Stimulated activated naive CD4-positive, alpha-beta T cell treated with Interleukin-2 at 50 U/mL for 16 hours (primary cell): ENCODE measurements at places on chromosomes 5 and 9.
A peak's percentile ranks its signal among the peaks of the same experiment; 100 is the strongest.

DNA sequence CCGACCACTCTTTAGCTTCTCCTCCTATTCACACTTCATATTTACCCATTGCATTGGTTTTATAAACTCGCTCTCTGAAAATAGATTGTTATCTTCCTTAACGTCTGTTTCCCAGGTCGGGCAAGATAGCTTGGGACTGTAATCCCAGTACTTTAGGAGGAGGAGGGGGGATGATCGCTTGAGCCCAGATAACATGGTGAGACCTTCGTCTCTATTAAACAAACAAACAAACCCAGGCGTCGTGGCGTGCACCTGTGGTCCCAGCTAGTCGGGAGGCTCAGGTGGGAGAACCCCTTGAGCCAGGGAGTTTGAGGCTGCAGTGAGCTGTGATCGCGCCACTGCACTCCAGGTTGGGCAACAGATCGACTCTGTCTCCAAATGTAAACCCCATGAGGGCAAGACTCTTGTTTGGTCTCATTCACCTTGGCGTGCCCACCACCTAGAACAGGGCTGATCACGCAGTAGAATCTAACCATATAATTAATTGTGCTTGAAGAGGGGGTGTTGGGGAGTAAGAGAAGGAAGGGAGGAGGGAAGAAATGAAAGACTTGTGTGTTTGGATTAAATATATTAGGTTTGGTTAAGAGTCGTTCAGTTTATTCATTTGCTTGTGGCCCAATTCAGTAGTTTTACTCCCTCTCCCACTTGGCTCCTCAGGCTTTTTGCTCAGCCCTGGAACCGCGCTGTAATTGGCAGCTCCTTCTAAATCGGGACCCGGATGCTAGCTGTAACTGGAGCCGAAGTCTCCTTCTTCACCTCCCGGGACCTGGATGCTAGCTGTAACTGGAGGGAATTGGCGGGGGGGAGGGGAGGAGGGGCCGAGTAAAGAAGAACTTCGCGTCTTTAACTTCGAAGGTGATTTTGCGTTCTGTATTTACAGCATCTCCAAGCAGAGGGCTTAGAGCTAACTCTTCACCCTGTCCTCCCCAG is 24.9 kb downstream of the CDKN2A start:
- DNase-seq, result no peak

DNA sequence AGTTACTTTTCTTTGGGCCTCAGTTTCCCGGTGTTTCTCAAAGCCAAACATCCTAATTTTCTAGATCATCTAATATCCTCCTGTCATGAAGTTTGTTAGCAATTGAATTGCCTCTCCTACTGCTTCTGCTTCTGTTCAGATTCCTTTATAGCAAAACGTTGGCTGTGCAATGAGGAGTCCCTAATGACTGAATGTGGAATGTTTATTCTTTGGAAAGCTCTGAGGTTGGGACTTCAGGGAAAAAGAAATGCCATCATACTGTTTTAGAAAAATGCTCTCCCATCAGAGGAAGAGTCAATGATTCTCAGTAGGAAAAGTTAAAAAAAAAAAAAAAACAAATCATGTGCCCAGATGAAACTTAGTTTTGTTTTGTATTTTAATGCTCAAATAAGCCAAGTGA is 268.7 kb upstream of the PAPPA start:
- DNase-seq, result no peak

DNA sequence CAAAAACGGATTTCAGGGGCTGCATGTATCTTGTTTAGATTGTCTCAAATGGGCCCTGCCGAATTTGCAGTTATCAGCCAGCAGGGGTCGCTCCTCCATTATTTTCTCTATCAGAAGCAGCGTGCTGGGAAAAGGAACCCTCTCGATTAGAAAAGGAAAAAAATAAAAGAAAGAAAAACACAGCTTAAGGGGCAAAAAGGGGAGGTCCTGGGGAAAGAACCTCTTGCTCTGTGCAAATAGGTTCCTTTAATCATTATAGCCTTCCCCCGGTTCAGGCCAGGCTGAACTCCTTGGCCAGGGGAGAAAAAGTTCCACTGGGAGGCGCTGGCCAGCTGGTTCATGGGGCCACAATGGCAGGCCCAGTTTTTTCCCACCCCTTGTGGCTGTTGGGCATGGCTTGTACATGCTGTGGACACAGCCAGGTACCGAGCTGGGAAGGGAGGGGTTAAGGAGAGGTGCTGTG is 25.0 kb upstream of the CAPSL start:
- no peak for DNase-seq

- no peak for DNase-seq
These were observed 12.7 kb downstream of the CKMT2 start for GRCh38 chr5:81245871-81246235.

GRCh38 chr5:79955941-79956670 is 35.0 kb downstream of the MTX3 start:
- no peak for DNase-seq

- DNase-seq, result no peak
These were observed 13.6 kb upstream of the CXXC5 start for GRCh38 chr5:139634541-139634940.

- peak; percentile 3 for DNase-seq
These were observed 381.8 kb downstream of the ADGRV1 start for GRCh38 chr5:90940227-90940995.

DNA sequence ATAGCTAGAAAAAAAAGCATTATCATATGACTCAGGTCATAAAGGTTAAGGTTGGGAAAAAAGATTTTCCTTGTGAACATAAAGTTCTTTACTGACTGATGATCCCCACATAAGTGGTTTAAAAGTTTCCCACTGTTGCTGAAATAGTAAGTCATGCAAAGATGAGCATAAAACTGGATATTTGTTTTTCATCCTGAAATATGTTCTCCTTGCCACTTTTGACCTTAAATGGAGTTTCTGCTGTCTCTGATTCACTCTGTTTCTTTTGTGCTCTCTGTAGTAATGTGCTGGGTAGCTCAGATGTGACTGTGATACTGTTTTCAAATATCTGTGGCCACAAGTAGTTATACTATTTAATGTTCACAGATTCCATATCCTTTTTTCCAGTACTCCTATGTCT is 162.5 kb upstream of the GAS1 start:
- no peak for DNase-seq

- DNase-seq, result no peak
These were observed 52.7 kb upstream of the ZNF618 start for GRCh38 chr9:113823421-113823820.
